ENCODE measurements at places on chromosomes 4 and X. TPM values are rescaled to one million over a fixed set of nuclear protein-coding genes. Genes with fewer than 3 reads are reported as not detected.

The CSAG2 gene
- not detected for total RNA-seq

The SMAD1 gene
- total RNA-seq: 35.3 TPM

The MTNR1A gene
- total RNA-seq: 1.3 TPM

- DNase-seq: no peak
Measured at GRCh38 chr4:120703908-120704307, 218.6 kb downstream of the PRDM5 start.

The NDNF gene
- total RNA-seq: 0.52 TPM

The GPR173 gene
- 0.66 TPM for total RNA-seq

DNA sequence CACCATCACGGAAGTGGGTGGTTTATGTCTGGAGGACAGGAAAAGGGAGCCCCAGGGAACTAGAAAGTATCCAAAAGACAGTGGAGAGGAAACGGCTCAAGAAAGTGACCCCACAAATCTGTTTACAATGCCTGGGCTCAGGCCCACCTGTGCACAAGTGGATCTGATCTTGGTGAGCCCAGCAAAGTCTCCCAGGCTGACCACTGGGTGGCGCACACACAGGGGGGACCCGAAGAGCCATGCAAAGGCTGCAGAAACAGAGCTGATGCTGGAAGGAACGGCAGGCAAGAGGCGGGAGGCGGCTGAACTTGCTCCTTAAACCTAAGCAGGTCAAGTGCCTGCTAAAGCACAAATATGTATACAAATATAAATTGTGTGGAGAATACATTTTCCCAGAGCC lies 9.6 kb downstream of the HAUS7 start:
- DNase-seq: peak; percentile 44

The FABP2 gene
- not detected for total RNA-seq

DNA sequence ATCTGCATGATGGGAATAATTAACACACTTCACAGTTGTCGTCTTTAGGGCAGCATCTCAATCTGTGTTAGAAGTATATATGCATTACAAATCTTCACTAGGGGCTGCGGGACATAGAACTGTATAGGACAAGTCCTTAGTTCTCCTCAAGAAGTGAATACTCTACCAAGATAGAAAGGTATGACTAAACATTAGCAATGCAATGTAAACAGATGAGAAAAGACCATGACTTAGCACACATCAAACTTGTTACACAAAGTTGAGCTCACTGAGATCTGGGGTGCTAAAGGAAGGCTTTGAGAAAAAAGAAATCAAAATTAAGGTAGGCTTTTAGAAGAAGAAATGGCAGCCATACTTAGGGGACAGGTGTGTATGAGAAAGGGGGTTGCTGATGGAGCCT lies 182.1 kb upstream of the MAP3K15 start:
- DNase-seq: no peak

The TREX2 gene
- 1.6 TPM for total RNA-seq

- DNase-seq: no peak
Measured at GRCh38 chr4:8558080-8558960, 21.9 kb upstream of the GPR78 start.

DNA sequence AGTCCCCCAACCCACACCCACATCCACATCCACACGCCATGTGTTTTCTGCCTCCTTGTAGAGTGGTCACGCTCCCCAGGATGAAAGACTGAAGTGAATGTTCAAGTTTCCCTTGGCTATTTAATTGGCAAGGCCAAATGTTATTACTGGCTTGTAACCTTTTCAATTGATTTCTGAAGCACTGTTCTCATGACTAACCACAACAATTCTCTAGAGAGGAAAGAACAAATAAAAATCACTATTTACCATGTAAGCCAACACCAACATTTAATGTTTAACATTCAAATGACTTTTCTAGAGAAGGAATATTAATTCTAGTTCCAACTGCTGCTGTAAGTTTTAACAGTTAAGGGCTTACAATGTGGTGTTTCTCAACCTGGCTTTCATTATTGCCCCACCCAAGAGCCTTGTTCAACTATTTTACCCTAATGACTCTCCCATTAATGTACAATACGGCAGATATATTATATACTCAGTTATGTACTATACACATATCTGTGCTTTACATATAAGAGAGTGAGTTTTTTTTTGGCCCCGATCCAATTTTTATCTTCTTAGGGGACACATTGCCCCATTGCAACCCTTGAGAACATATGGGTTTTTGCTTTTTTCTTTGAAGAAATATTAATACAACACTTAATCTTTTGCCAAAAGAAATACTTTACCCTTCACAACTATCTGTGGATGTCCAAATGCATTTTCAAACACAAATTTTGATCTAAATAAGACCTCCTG lies 46.5 kb downstream of the RELL1 start:
- DNase-seq: no peak

GRCh38 chr4:99117876-99118693 lies 26.0 kb downstream of the ADH4 start:
- DNase-seq: no peak

DNA sequence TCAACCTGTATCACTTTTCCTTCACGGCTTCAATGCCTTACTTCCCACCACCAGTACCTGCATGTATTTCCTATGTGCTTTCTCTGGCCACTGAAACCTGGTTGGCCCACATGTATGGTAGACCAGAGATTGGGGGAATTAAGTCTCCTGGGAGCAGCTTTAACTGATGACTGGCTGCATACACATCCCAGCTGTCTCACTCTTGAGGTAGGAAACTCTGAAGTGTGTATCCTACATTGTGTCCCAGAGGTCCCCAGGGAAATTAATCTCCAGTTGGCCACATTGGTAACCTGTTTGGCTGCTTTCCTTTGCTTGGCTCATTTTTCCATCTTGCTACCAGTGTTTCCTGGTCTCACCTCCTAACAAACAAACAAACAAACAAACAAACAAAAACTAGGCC lies 124.4 kb downstream of the ZNF827 start:
- DNase-seq: no peak

The AWAT2 gene
- total RNA-seq: not detected

DNA sequence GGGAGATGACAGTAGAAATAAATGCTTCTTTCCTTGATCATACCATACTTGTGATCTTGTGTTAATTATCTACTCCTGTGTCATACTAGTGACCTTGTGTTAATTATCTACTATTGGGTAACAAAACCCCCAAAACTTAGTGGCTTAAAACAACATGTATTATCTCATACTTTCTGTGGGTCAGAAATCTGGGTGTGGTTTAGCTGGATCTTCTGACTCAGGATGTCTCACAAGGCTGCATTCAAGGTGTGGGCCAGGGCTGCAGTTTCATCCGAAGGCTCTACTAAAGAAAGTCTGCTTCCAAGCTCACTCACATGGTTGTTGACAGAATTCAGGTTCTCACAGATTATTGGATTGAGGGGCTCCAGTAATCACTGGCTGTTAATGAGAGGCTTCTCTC lies 70.3 kb upstream of the NDP start:
- no peak for DNase-seq

GRCh38 chr4:37245391-37245954 lies 930 bp downstream of the NWD2 start:
- no peak for DNase-seq

The APLN gene
- not detected for total RNA-seq

DNA sequence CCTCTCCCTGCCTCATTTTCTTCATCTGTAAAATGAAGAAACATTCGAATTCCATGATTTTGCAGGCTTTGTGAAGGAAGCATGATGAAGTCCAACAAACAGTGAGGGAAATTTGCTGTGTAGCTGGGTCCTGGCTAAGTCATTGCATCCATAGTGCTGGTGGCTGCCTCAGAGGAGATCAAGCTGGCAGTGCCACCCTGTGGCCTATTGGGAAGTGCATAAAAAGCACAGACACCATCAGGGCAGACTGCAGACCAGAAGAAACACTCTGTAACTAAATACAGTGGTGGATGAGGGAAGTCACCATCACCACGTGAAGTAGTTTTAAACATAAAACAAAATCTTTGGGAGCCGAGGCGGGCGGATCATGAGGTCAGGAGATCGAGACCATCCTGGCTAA lies 40.7 kb upstream of the DDX3X start:
- peak; percentile 11 for DNase-seq

- no peak for DNase-seq
Measured at GRCh38 chr4:98608356-98608755, 50.1 kb downstream of the TSPAN5 start.

DNA sequence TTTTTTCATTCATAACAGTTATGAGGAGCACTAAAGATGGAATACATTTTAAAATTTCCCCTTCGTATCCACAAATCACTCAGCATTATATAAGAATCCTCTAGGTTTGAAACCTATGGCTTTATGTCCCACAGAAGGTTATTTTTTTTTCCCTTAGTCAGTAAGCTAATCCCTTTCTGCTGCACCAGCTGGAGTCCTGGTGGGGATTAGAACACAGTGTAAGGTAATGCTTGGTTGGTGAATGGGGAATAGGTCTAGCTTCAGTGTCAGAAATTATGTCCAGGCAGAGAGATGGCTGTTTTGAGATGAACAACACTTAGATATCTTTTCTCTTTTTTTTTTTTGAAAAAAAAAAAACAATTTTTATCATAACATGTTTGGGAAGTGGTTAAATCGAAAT lies 116.6 kb downstream of the RASGEF1B start:
- no peak for DNase-seq

The FSTL5 gene
- not detected for total RNA-seq

DNA sequence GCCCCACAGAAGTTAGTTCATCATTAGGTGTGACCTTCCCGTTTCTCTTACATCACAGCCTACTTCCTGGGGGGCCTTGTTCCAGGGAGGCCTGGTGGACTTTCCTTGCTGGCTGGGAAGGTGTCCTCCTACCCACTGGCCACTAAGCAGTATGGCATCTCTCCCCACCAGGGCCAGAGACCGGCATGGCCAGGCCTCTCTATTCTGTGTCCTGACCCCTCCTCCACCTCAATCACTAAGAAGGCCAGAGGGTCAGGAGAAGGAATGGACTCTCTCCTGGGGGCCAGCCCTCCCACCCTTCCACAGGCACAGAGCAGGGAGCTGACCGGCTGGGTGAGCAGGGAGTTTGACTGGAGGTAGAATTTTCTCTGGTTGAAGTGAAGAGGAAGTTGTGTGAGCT lies 81.9 kb downstream of the PJA1 start:
- DNase-seq: no peak

DNA sequence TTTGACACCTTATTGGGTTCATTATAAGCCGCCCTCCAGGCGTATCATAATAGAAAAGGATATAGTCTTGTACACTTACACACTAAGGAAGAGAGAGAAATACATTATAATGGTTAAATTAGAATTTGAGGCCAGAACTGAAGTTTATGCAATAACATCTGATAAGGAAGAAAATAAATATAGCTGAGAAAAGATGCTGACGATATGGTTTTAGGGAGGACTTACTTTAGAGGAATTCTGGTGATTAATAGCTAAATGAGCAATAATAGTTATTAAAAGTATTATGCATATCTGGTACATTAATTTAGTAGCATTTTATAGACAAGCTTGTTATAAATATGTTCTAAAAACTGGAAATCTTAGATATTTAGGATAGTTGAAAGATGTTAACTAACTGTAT lies 12.1 kb downstream of the MCUB start:
- no peak for DNase-seq

DNA sequence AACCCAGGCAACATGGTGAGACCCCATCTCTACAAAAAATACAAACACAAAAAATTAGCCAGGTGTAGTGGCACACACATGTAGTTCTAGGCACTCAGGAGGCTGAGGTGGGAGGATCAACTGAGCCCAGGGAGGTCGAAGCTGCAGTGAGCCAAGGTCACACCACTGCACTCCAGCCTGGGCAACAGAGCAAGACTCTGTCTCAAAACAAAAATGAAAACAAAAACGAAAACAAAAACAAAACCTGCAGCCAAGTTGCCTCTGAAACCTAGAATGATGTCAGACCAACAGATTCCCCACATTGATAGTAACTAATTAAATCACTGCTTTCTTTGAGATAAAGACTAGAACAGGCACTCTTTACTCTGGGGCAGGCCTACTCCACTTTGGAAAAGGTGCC lies 104.5 kb downstream of the AMELX start:
- DNase-seq: no peak

The TRIM2 gene
- 31.3 TPM for total RNA-seq

DNA sequence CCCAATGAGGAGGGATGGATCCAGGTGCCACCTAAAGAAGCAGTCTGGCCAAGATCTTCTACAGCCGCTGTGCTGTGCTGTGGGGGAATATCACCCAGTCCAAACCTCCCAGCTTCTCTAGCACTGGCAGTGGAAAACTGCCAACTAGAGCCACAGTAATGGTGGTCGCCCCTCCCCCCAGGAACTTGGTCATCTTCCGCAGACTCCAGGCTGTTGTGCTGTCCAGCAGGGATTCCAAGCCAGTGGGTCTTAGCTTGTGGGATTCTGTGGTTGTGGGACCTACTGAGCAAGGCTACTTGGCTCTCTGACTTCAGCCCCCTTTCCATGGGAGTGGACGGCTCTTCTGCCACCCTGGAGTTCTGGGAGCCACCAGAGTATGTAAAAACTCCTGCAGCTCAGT lies 18.2 kb downstream of the GPRASP1 start:
- DNase-seq: no peak

The NAA11 gene
- total RNA-seq: not detected

DNA sequence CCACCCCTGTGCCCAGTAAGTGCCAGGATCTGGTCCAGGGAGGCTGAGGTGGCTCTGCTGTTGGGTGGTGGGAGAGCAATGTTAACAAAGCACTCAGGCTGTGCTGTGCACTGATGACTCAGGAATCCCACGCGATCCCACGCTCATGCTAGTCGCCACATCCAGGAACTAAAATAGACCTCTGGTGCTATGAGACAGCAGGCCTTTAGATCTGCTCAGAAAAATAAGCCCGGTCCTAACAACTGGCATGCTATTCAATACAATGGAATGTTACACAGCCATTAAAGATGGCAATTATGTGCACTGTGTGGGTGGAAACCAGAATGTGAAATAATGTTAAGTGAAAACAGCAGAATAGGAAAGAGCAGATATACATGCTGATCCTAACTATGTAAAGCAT lies 26.0 kb downstream of the ARL13A start:
- no peak for DNase-seq

The CTAG1A gene
- not detected for total RNA-seq

DNA sequence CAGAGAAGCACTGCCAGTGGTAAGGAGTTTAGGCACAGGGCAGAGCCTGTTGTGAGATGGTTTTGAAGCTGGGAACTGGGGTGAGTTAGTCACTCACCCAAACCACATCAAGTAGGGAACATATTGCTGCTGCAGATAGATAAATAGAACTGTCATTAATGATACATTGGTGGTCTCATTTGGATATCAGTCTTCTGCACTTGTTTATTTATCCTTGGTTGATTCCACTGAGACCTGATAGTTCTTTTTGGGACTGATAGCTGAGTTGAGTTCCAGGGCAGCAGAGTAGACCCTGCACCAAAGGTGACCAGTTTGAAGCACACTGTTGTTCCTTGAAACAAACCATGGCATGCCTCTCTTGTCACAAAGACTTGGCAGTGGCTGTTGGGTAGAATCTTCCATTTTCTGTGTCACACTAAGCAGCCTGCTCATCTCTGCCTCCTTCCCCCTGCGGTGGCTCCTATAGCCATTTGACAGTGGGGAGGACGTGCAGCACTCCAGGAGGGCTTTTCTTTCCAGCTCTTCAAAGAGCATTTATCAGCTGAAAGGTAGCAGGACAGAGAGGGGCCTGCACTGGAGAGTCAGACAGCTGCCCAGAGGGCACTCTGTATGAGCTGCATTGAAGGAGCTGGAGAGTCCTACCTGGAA lies 59.7 kb upstream of the TMEM164 start:
- no peak for DNase-seq
